ENCODE measurements at places on chromosomes 5 and 9.

GRCh38 chr9:25418974-25419373, 259.3 kb downstream of the TUSC1 start:
- no peak for DNase-seq

DNA sequence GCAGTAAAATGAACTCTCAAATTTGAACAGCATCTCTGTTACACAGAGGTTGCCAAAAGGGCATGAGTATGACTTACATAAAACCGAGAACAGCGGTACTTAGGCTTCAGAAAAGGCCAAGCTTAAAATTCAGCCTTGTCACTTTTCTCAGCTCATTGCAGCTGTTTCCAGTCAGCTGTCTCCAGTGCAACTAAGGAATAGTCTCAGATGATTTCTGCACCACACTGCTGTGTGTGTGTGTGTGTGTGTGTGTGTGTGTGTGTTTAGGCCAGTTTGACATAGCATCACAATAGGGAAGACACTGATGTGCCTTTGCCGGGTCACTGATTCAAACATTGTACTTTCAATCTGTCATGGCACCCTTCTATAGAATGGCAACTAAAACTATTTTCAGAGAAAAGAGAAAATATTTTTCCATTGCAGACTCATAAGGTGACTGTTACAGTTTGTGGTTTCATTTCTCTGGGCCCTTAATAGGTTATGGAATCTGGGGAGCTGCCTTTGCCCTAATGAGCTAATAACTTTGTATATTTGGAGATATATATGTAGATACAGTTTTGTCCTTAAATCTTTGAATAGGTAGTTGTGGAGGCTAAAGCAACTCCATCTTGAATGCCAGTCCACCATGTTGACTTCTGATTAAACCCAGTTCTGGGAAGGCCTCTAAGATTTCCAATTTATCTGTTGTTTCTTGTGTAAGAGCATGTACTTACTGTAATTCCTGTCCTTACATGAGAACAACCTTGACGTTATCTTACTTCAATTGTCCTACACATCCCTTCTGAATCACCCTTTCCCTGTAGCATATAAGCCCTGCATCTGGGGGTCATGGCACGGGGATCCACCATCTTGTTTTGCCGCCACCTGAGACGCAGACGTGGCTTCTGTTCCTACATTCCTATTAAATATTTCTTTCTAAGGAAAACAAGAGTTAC, 4.5 kb downstream of the LSM11 start:
- no peak for DNase-seq

DNA sequence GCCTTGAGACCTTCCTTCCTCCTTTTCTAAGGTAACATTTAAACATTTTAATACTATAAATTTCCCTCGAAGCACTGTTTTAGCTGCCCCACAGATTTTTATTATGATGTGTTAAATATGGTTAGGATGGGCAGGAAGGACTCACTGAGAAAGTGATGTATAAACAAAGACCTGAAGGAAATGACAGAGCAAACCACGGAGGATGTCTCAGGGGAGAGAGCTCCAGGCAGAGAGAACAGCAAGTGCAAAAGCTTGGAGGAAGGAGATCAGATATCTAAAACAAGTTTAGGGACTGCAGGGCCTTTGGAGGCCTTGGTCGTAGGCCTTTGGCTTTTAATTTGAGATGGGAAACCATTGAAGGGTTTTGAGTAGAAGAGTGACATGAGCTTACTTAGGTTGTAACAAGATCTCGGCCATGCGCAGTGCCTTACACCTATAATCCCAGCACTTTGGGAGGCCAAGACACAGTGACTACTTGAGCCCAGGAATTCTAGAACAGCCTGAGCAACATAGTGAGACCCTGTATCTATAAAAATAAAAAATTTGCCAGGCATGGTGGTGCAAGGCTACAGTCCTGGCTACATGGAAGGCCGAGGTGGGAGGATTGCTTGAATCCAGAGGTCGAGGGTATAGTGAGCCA, 35.5 kb upstream of the LRRTM2 start:
- no peak for DNase-seq

GRCh38 chr5:93252165-93252564, 328.9 kb downstream of the NR2F1-AS1 start:
- DNase-seq: no peak

- DNase-seq: no peak
Observed at GRCh38 chr5:180591311-180591887, at the start of gene SCGB3A1. Gene SCGB3A1 (minus strand): TSS chr5:180591499. CDS start chr5:180591462, 37 bp downstream.

GRCh38 chr5:168313596-168314204, 22.3 kb downstream of the WWC1 start:
- no peak for DNase-seq
